ENCODE measurements at places on chromosomes 4 and X.

- DNase-seq: no peak
Observed at GRCh38 chrX:101108284-101108683, 10.3 kb downstream of the CENPI start.

- no peak for DNase-seq
Observed at GRCh38 chr4:123966990-123967769, 570.6 kb downstream of the SPRY1 start.

- DNase-seq: peak; percentile 26
Observed at GRCh38 chrX:12901486-12901885, 4.9 kb upstream of the TLR8 start.

- DNase-seq: no peak
Observed at GRCh38 chr4:16890651-16891050, 7.8 kb downstream of the LDB2 start.

GRCh38 chr4:10461091-10461849, 4.0 kb upstream of the ZNF518B start:
- no peak for DNase-seq

DNA sequence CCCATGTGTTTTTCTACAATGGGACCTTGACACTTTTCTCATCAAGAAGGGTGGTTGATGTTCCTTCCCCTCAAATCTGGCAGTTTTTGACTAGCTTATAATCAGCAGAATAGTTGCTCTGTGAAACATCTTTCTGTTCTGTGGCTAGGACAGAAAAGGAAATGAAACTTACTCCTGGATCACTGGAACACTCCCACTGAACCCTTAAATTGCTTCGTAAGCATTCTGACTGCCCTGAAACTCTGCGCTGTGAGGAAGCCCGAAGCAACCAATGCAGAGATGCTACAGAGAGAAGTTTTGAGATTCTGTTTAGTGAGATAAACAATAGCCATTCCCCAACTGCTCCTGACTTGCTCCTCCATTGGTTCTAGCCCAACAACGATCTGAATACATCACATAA, 602.2 kb downstream of the CENPC start:
- DNase-seq: no peak

DNA sequence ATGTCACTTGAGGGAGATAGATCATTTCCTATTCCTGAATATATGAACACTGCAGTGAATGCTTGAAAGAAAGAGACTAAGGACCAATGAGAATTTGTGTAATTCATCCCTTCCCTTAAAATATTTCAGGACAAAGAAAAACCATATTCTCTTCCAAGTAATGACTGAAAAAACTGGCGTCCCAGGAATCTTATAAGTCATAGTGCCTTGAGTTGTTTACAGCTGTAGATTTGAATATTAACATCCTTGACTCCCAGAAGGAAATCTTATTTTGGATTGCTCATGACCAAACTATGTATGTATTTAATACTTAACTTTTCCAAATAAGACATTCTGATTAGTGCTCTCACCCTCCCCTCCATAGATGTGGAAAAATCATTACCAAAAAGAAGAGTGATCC, 55.5 kb downstream of the CLDN22 start:
- no peak for DNase-seq

DNA sequence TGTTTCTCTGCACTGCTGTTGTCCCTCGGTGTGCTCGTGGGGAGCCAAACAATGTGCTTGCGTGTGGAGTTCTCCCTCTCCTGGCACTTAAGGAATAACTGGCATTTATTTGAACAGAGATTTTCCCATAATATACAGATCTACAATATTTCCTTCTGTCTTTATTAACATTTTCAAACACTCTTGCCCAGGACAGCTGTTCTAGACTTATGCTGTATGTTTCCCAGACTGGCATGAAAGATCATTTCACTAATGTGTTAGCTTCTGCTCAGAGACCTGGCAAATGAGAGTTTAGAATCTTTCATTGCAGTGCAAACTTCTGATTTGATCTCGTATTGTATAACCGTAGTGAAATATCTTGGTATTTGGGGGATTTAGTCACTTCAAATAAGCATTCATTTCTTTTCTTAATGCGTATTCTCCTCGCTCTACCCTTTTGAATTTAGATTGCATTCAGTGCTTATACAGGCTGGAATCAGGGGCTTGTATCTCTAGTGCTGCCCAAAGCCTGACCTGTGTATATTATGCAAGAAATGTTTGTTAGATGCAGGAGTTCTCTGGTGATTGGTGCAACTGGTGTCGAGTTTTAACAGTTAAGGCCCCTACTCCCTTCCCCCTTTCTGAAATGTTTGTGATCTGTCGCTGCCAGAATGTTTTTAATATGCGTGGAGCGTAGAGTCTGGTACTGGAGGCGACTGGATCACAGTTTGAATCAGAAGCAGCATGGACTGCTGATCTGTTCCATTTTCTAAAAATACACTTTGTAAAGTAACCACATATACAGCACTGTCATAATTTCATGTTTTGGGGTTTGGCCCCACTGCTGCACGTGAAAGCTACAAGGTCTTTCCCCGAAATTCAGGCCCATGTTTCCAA, 326.3 kb downstream of the ARHGAP10 start:
- no peak for DNase-seq

DNA sequence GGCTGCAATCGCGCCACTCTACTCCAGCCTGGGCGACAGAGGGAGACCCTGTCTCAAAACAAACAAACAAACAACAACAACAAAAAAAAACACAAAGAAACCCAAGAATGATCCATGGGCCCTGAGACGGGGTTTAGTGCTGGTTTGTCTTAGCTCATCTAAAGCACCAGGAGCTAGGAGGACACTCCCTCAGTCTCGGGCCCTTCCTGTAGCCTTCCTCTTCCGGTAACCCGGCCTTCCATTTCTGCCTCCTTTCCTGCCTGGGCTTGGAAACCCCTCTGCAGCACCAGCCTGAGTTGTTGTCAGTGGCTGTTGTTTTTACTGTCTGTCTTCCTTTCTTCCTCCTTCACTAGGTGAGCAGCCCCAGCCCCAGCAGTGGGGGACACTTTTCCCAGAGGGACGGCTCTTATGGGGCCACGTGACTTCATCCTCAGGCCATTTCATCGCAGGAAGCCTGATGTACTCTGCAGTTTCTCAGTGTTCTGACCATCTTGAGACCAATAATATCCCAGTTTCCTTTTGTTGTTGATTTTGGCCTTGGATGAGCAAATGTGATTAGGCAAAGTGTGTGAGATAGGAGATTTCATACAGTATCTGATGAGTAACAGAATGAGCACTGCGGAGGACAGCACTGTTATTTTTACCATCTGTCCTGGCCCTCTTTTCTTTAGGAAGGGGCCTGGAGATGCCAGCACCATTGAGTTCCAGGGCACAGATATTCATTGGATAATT, 90.1 kb downstream of the ANAPC4 start:
- no peak for DNase-seq

DNA sequence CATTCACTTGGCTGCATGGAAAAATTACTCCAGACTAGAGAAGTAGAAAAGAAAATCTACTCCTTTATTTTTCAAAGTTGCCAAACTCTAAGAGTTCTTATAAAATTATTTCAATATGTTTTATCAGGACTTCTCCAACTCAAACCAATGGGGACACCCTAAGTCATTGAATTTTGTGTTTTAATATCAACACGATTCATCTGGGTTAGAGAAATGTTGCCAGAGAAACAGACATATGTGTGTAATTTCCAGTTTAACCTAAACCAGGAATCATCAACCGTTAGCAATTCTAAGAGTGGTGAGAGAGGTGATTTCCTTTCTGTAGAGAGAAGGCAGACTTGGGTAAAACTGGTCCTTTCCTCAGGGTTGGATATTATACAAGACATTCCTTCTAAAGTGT, 291.8 kb downstream of the LDB2 start:
- DNase-seq: no peak

DNA sequence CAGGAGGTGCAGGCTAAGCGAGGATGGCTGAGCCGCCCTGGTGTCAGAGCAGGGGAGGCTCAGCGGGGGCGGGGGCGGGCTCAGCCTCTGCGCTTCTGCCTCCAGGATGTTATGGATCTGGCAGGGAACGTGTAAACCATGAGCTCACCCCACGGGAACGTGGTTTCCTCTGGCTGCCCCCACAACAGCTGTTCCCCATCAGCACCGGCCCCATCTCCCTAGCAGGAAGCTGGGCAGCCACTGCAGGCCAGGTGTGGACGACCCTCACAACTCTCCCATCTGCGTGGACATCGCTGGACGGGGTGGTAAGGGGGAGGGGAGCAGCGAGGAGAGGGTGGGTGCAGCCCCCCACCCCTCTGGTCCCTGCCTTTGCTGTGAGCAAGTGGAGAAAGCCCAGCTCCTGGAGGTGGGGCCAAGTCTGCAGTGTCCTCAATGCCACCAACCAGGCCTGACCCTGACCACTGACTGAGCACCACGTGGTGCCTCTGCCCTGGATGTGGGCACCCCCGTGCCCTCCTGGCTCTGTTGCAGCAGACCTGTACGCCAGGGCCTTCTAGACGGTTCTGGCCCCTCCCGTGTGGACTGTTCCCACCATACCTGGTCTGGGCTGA, 28.1 kb upstream of the SPON2 start:
- DNase-seq: peak; percentile 60

GRCh38 chr4:127844601-127845116, 36.0 kb upstream of the PLK4 start:
- DNase-seq: no peak

DNA sequence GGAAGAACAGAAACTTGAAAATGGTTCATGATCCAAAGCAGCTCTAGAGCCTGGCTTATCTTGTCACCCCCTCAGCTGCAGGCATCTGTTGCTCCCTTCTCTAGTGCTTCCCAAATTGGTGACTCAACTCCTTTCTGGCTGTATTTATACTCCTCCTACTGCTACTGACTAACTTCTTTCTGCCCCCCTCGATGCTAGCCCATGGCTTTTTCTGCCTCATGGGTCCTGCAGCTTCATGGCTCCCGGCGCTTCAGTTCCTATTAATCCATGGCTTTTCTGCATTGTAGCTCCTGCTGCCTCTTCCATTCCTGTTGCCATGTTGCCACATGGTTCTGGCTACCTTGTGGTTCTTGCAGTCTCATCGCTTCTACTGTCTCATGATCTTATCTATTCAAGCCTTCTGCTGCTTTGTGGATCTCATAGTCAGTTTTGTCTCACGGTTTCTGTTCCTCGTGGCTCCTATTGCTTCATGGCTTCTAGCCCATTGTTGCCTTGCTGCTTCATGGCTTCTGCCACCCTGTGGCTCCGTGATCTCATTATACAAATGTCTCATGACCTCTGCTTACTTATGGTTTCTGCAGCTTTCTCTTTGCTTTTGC, 48.1 kb downstream of the SMC1A start:
- no peak for DNase-seq

DNA sequence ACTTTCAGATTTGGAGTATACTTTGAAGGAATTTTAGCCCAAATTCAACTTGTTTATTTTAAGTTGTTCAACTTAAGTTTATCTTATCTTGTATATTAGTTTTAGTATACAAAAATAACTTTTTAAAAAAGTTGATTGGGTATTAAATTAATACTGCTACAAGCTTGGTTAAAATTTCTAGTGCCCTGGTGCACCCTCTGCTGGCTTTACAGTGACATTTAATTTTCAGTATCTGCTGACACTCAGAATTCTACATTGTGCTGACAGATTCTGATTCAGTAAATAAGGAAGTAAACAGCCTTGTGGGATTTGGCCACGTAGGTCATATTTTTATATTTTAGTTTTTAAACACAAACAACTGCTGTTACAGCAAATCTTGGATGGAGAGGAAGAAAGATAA, 2.9 kb downstream of the EDA start:
- DNase-seq: no peak
